Stimulated activated CD8-positive, alpha-beta memory T cell treated with anti-CD3 and anti-CD28 coated beads, Interleukin-7, amount 100 ng/mL, for 1 hour (primary cell): ENCODE measurements at places on chromosomes 4 and X.

- no peak for DNase-seq
Measured at GRCh38 chr4:35399912-35400311, 844.4 kb downstream of the ARAP2 start.

DNA sequence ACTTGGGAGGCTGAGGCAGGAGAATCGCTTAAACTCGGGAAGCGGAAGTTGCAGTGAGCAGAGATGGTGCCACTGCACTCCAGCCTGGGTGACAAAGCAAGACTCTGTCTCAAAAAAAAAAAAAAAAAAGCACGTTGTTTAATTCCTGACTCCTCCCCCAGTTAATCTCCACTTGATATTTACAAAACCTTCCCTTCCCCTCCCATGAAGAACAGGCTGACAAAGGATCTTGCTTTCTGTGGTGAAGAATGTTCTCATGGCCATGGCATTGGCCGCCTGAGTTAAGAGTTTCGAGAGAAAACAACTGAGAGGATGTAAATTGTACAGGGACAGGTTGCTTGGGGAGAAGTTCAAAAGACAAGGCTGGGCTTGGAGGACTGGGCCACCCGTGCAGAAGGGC is 168.2 kb upstream of the BCOR start:
- no peak for DNase-seq

DNA sequence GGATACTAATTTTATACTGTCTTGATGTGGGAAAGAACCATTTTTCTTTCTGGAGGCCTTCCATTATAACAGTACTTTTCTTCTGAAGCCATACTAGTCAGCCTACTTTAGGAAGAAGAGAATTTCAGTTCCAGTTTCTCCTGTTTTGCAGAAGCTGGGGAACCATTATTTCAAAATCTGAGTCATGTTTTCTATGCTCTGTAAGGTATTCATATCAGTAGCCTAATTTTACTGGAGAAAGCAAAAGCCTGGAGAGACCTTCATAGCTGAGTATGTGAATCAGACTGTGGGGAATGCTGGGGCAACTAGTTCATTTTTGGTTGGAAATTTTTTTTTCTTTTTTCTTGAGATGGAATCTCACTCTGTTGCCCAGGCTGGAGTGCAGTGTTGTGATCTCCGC is 22.4 kb downstream of the AFF1 start:
- no peak for DNase-seq

GRCh38 chrX:9788911-9789310 is 2.7 kb downstream of the SHROOM2 start:
- DNase-seq, result no peak

GRCh38 chr4:152039691-152040090 is 278.9 kb upstream of the GATB start:
- DNase-seq, result no peak

GRCh38 chr4:53023677-53024299 is 161.7 kb downstream of the RASL11B start:
- DNase-seq, result no peak

- no peak for DNase-seq
Measured at GRCh38 chr4:83504503-83504902, 19.6 kb upstream of the ABRAXAS1 start.

DNA sequence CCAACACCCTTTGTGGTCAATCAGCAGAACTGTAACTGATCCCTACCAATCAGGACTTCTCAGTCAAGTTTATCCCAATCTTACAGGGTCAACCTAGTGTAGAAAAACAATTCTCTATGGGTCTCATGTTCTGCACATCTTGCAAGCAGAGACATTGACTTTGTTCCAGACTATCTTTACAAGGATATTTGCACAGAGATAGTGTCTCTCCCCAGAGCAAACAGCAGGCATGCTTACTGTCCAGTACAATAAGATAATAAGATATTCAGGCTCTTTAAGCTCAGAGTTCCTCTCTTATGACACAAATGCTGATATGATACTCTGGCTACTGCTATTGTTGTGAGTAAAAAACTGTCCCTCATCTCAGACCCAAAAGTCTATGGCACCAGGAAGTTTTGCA is 53.2 kb downstream of the ACSL4 start:
- DNase-seq, result no peak

GRCh38 chrX:115892056-115892708 is 278.4 kb upstream of the AGTR2 start:
- no peak for DNase-seq

DNA sequence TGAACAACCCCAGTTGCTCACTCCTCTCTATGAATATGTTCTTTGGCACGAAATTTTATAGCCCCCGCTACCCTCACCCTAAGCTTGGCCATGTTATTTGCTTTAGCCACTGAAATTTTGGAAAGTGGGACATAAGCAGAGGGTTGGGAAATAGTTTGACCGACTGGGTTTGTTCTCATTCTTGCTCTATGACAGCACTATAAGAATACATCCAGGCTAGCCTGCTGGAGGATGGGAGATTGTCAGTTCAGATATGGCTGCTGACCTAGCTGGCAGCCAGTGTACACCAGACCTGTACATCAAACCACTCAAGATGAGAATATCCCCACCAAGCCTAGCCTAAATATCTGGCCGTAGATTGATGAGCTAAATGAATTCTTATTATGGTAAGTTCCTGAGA is 298.1 kb downstream of the PDGFC start:
- no peak for DNase-seq

DNA sequence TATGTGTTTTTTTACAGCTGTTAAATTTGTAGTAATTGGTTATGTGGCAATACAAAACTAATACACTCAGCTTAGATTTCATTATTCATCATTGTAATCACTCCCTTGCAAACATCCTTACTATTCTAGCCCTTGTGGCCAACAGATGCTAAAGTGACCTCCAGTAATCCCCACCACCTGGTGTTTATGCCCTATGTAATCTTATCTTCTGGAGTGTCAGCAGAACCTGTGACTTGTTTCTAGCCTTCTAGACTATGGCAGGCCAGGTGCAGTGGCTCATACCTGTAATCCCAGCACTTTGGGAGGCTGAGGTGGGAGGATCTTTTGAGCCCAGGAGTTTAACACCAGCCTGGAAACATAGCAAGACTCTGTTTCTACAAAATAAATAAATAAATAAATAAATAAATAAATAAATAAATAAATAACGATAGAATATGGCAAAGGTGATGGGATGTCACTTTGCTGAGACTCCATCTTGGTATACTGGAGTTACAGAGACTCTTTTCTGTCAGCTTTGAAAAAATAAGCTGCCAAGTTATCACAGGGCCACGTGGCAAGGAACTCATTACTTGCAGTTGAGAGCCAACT is 12.3 kb upstream of the TSR2 start:
- no peak for DNase-seq

DNA sequence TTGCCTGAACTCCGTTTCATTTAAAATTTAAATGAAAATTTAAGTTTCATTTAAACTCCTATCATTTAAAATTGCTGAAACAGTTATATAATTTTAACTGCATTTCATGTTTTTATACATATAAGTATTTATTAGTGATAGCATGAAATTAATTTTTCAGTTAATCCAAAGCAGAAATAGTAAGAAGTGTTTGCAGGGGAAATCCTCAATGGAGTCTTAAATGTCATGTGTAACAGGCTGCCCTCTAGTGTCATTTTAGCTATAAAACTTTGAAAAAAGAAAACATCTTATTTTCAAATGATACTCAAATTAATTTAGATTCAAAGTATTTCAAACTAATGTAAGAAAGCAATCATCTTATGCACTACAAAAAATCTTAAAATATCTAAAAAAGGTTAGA is 27.2 kb downstream of the TAPT1 start:
- no peak for DNase-seq

GRCh38 chr4:66182636-66183035 is 512.3 kb upstream of the EPHA5 start:
- no peak for DNase-seq

DNA sequence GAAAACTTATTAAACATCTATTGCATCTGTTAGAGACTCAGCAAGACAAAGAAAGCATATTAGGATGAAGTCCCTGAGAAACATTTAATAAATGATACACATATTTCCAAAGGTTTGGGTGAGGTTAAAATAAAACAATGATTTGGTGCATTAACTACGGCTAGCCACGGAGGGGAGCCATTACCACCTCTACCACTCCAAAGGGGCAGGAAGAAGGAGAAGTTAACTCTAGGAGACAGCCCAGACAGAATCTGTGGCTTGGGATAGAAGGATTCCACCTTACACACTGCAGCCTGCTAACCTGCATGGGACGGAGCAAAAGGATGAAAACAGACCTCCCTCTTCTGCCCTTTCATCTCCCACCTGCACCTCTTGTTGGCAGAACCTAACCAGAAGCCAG is 189.1 kb upstream of the C1QTNF7 start:
- DNase-seq, result no peak

DNA sequence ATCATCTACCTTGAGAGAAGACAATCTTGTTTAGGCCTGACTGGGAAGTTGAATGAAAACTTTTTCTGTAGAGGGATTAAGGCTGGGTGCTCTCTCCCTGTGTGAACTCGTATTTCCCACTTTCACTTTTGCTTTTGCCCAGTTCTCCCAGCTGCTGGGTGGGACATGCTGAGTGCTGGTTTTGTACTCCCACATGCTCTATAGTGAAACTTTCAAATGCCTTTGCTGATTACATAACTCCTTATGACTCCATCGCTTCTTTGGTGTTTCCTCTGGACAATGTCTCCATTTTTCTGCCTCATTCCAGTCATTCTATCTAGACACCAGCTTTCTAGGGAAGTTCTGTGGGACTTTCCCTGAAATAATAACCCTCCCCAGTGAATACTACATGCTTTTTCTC is 100.5 kb downstream of the CLNK start:
- DNase-seq, result no peak

GRCh38 chrX:149648932-149649331 is 17.3 kb upstream of the TMEM185A start:
- no peak for DNase-seq

GRCh38 chrX:150730719-150731118 is 37.5 kb downstream of the MTMR1 start:
- DNase-seq, result no peak

GRCh38 chrX:26262121-26262523 is 46.2 kb downstream of the MAGEB5 start:
- no peak for DNase-seq

- no peak for DNase-seq
Measured at GRCh38 chr4:136599890-136600289, 932.4 kb downstream of the PCDH18 start.
